RKO (cell line): ENCODE measurements at places on chromosomes 11 and 22.

GRCh38 chr22:44186121-44186510 lies 5.4 kb downstream of the PARVG start:
- no peak for DNase-seq

GRCh38 chr11:119361056-119361787 lies 14.7 kb upstream of the MFRP start:
- DNase-seq, result peak; percentile 93

DNA sequence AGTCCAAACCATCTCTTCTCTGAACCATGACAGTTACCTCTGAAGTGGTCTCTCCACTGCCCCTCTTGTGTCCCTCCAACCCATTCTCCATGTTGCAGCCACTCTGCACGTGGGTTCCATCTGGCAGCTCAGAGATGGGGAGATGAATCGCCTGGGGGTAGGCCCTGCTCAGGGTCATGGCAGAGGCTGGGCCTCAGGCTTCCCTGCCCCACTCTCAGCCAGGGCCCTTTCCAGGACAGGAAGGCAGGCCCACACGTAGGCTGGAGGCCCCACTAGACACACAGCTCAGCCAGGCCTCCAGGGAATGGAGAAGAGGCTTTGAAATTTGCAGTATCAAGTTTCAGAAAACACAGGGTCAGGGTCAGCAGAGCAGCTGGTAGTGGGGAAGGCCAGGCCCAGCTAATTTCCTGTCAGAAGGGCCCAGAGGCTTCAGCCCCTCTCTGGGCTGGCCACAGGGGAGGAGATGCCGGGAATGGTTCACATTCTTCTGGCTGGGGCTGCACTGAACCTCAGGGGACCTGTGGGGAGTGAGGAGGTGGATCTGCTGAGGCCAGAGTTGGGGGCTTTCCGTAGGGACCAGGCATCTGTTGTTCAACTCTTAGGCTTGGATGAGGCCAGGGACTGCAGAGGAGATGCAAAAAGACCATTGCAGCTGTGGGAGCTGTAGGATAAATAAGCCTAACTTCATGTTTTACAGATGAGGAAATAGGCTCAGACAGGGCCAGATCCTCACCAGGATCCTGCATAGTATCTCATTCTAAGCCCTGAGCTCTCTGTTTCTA lies 101.6 kb downstream of the SWAP70 start:
- DNase-seq, result no peak

DNA sequence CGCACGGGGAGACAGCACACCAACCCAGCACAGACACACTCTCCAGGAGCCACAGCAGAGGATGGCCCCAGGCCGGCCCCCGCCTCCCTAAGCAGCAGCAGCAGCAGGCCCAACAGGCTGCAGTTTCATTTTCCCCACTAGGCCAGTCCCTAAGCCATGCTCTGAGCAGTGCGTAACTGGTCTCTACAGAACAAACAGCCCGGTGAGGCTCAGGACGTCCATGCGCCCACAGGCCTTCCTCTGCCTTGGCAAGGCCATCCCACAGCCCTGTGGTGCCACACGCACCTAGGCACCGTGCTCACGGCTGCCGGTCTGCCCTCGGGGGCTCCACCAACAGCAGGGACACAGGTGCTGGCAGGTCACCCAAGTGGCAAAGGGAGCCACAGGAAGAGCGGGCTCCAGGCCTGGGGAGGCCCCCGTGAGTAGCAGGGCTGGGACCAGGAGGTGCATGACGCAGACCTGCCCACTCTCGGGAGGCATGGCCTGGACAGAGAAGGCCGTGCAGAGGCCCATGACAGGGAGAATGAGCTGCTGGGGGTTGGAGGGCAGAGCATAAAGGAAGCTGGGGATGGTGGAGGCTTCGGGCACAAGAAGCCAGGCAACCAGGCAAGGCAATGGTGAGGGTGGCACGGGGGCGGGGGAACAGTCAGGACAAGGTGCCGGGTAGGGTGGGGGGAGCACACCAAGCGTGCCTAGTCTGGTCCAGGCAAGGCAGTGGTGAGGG lies 1.4 kb upstream of the MOB2 start:
- DNase-seq, result no peak

- DNase-seq, result no peak
Measured at GRCh38 chr22:36303874-36304273, 50.9 kb downstream of the APOL1 start.

- DNase-seq, result no peak
Measured at GRCh38 chr11:22520521-22520920, 105.1 kb downstream of the FANCF start.

- DNase-seq, result peak; percentile 2
Measured at GRCh38 chr11:123302751-123303195, 107.7 kb upstream of the CLMP start.

GRCh38 chr11:113773092-113773415 lies 438 bp downstream of the ZW10 start:
- DNase-seq, result peak; percentile 30

DNA sequence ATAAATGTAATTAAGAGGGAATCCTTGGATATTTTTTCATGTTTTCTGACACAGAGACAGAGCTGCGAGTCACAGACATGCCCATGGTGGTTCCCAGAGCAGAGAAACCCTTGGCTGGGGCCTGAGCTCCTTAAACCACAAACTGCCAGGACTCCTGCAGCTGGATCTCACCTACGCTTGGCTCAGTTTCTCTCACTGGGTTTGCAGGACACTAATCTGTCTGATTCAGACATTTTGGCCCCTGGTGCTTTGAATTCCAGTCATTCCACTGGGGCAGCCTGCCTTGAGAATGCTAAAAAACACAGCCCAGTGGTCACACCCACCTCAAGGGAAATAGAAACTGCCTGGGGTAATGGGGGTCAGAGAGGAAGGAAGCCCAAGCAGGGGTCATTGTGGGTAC lies 122.6 kb downstream of the CCDC81 start:
- no peak for DNase-seq

- peak; percentile 42 for DNase-seq
Measured at GRCh38 chr11:67656278-67656922, 5.9 kb upstream of the ACY3 start.

DNA sequence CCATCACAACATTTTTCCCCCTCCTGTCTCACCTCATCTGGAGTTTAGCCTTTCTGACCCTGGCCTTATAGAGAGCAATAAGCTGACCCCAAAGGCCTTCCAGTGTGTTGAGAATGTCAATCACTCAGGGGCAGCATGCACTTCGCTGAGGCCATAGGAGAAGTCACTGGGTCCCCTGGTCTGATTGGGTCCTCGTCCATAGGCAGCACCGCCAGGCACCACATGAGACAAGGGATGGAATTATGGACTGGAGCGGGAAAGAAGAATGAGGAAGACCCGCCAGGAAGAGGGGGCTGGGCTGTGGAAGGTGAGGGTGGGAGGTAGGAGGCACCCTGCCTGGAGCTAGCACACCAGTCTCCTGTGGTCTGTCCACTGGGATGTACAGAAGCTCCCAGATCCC lies 72.9 kb downstream of the DSCAML1 start:
- DNase-seq, result no peak

DNA sequence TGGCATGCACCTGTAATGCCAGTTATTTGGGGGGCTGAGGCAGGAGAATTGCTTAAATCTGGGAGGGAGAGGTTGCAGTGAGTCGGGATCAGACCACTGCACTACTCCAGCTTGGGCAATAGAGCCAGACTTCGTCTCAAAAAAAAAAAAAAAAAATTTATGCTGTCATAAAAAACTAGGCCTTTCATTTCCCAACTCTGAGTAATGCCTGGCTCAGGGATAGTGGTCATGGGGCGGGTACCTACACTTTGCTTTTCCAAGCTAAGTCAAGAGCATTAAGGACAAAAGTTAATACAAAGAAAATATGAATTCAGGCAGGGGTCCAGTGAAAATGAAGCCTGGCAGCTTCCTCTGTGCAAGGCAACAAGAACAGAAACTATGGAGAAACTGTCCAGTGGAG lies 16.3 kb downstream of the CPSF7 start:
- peak; percentile 31 for DNase-seq

DNA sequence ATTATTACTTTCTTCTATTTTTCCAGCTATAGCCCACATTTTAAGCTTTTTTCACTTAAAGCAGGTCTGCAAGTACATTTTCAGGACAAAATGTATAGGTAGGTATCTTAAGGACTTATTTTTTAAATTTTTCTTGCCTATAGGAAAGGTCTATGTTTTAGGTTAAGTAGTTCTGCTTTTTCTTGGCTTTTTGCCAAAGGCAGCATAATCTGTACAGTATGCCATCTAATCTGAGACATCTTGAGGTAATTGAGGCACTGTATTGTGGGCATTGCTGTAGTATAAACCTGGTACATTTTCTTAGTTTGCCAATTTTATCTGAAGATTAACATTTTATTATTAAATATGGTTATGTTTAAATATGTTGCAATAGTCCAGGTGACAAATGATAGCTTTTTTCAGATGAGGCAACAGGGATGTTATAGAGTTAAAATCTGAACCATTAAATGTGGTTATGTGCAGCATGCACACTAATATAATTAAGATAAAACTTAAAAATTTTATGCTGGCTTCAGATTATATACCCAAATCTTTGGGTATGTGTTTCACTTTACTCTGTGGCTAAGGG lies 42.9 kb downstream of the QSER1 start:
- no peak for DNase-seq

DNA sequence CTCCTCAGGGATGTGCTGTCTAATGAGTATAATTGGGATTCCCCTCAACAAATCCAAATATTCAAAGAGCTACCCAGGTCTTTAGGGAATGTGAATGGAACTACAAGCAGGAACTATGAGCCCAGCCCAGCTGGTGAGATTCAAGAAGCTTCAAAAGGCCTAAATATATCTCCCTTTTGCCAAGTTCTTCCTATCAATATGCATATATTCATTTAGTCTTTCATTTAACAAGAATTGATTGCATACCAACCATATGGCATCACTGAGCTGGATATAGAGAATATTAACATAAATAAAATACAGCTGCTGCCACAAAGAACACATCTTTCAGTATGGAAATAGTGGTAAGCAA lies 58.9 kb upstream of the PRSS23 start:
- no peak for DNase-seq

- no peak for DNase-seq
Measured at GRCh38 chr11:96337541-96338431, 5.2 kb downstream of the MAML2 start.

DNA sequence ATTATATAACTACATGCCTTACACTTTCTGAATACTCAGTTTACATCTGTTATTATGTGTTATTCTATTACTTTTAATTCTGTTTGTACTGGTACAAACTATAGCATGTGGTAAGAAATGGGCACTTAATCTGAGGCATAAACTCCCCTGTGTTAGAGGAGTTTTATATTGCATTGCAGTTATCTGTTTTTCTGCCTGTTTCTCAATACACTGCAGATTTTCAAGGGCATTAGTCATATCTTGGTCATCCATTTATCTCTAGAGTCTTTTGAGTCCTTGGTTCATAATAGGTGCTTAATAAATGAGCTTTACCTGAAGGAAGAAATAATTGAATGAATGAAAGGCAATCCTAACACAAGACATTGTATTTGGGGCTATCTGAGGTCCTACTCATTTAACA lies 182.9 kb upstream of the CTSC start:
- DNase-seq, result no peak

- DNase-seq, result no peak
Measured at GRCh38 chr11:67002921-67003411, 20.0 kb upstream of the SYT12 start.

DNA sequence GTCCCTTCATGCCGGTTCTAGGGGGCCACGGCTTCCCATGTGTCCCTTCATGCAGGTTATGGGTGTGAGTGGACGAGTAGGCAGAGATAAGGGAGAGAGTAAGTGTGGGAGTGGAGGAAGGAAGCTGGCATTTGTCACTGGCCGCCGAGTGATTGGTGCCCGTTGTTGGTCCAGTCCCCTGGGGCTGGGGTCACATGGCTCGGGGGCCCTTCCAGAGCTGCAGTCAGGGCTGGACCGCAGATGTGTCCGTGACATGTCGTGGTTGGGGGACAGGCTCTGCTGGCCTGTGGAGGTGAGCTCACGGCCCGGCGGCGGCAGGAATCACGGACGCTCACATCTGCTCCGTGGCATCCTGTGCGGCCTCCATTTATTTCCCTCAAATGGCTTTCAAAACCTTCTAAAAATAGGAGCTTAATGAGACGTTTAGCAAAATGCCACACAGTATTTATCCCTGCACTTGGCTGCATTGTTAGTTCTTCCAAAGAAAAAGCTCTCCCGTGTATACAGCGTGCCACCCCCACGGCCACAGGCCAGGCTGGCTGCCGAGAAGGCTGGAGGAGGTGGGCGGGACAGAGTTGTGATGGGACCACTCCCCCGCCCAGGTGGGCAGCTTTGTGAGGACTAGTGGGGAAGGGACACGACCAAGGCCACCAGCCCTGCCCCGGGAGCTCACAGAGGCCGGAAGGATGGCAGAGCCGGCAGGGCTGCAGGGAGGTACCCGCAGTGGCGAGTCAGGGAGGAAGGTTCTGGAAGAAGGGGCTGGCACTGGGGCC lies 386.7 kb downstream of the TBC1D22A start:
- no peak for DNase-seq

DNA sequence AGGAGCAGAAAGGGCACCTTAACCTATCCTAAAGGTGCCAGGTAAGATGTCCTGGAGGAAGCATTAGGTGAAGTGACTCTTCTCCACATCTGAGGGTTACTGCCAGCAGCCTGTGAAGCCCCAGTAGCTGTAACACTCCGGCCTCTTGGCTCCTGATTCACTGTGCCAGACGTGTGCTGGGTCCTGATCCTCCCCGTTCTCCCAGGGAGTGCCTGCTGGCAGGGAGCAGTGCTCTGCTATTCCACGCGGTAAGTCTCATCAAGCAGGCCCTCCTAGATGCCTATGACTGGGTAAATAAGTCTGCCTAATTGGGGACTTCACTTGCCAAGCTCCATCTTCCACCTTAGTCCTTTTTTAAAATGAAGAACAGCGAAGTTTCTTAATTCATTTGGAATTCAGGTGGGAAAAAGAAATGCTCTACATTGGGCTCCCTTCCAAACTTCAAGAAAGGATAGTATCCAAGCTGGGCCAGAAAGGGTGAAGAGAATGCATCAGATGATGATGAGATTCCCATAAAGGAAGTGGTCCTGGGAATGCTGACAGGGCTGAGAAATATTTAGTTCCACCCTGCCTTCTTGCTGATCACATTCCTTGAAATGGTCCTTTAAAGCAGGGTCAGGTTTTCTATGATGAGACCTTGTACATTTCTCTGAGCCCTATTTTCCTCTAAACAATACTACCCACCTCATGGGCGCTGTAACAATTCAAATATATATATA lies 188.0 kb downstream of the MAML2 start:
- no peak for DNase-seq

DNA sequence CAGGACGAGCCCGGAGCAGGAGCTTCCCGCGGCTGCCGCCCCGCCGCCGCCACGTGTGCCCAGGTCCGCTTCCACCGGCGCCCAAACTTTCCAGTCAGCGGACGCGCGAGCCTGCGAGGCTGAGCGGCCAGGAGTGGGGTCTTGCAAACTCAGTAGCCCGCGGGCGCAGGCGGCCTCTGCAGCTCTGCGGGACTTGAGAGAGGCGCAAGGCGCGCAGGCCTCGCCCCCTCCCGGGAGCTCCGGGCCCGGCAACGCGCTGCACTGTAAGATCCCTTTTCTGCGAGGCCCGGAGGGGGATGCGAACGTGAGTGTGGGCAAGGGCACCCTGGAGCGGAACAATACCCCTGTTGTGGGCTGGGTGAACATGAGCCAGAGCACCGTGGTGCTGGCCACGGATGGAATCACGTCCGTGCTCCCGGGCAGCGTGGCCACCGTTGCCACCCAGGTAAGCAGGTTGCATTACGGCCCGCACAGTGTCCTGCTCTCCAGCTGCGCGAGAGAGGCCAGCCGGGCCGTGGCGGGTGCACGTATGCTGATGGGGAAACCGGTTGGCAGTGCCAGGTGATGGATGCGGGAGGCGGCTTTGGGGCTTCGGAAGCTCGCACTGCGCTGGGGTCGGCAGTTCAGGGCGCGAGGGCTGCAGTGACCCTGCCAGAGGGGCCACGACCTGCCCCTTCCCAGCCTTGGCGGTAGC lies 2.0 kb downstream of the SLC6A5 start:
- DNase-seq, result no peak
